ENCODE measurements at places on chromosomes 16 and 17.

GRCh38 chr16:12111819-12112218 lies 135.3 kb downstream of the SNX29 start:
- DNase-seq: no peak

DNA sequence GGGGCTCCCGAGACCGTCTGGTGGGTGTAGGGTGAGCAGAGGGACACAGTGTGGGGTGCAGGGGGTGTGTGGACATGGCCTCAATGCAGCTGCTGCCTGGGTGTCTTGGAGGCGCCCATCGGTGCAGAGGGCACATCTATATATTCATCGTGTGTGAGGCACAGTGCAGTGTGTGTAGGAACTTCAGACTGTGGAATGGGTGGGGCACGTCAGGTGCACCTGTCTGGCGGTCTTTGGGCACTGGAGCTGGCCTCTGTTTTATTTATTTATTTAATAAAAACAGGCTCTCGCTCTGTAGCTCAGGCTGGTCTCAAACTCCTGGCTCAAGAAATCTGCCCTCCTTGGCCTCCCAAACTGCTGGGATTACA lies 16.8 kb downstream of the LASP1 start:
- DNase-seq: no peak

DNA sequence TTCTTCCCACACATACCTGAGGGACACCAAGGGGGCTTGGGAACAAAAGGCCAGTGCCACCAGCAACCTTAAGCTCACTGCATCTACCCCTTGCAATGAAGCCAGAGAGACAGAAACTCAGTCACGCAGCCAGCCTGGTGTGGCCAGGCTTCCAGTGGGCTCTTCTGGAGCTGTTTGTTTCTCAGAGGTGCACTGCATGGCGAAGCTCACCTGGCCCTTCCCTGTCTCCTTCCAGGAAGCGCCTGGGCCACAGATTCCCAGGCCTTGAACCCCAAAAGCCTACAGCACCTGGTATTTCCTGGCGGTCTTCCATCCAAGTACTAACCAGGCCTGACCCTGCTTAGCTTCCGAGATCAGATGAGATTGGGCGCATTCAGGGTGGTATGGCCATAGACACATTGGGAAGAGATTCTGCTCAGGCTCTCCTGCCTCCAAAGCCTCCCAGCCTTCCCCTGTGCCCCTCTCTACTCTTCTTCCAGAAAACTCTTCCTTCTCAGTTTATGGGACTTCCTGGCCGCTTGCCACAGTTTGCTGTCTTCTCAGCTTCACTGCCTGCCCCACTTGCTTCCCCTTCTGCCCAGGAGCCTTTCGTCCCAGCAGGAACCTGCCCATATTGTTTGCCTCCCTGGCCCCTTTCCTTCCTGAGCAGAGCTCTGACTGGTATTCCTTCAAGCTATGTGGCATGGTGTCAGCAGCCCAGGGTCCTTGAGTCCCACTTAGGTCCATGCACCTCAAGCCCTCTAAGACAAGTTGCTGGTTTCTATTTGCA lies 1.6 kb downstream of the CISD3 start:
- DNase-seq: peak; percentile 45

DNA sequence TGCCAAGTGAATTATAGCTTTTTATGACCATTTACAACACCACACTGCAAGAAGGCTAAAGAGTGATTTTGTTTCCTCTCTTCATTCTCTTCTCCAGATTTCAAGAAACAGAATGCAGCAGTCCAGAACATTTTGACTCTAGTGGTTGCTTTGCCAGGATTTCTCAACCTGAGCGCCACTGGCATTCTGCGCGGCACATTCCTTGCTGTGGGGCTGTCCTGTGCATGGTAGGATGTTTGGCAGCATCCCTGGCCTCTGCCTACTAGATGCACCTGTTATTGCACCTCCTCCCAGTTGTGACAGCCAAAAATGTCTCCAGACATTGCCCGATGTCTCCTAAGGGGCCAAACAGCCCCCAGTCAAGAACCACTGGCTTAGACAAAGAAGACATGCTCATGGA lies 25.7 kb upstream of the SLC39A11 start:
- no peak for DNase-seq

DNA sequence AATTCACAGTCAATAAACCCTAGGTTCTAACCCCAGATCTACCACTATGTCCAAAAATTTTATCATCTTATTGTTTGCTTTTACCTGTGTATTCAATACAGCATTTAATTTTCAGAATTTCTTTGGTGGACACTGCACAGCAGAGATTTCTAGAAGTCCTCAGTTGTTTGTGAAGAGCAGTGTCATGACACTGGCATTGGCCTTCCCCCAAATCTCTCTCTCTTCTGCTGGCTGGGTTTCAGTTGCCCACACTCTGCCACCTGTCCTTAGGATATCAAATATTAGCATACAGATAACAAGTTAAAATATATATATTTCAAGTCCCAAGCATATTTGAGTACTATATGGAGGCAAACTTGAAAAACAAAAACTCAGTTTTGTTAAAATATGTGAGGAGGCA lies 2.0 kb upstream of the THUMPD1 start:
- DNase-seq: no peak

- no peak for DNase-seq
Observed at GRCh38 chr17:57586196-57586740, 158.8 kb downstream of the CCDC182 start.

DNA sequence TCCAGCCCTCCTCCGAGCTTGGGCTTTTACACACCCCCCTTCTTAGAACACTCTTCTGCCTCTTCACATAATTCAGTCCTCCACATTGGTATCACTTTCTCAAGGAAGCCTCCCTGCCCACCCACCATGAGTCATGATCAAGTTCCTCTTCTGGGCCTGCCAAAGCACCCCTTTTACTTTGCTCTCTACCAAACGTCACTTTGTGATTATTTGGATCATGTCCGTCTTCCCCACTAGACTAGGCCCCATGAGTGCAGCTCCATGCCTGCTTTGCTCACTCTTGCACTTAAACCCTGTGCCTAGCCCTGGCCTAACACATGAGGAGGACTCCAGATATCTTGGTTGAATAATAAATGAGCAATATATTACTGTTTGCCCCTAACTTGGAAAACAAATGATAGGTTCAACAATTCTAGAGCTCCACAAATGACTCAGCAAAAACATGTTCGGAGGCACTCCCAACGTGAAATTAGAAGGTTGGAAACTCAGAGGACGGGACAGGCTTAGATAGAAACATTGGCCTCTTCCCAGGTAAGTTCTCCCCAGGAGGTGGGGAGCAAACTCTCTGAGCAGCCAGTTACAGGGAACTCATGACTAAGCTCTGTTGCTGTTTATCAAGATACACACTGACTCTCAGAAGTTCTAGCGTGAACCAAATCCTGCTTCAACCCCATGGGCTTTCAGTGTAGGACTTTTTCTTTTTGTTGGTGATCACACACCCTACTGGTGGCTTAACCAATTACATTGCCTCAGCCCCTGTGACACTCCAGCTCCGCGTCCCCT lies 28.3 kb downstream of the G6PC1 start:
- peak; percentile 96 for DNase-seq

DNA sequence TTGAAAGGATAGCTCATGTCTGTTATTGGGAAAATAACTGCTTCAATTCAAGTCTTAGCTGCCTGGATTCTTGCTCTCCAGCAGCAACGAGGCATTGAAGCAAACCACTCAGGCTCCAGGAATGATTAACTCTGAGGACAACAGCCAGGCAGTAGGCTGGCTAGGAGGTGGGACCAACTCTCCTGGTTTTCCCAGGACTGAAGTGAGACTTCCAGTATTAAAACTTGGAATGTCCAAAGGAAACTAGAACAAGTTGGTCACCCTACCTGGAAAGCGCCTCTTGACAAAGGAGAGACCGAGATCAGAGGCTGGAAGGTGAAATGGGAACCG lies 100.7 kb downstream of the SALL1 start:
- DNase-seq: no peak

DNA sequence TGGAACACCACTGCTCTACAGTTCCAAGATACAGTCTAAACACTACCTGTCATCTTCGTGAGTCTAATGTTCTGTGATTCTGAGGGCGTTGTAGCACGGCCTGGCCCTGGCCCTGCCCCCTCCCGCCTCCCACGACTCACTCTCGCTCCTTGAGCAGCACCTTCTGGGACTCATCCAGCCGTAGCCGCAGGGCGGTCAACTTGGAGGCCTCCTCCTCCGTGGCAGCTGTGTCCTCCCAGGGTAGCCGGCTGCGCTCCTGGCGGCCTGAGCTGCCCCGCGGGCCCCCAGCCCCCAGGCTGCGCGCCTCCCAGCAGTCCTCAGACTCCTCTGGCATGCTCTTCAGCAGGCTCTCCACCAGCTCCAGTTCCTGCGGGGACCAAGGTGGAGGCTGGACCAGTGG lies 10.6 kb downstream of the CCDC102A start:
- DNase-seq: no peak

DNA sequence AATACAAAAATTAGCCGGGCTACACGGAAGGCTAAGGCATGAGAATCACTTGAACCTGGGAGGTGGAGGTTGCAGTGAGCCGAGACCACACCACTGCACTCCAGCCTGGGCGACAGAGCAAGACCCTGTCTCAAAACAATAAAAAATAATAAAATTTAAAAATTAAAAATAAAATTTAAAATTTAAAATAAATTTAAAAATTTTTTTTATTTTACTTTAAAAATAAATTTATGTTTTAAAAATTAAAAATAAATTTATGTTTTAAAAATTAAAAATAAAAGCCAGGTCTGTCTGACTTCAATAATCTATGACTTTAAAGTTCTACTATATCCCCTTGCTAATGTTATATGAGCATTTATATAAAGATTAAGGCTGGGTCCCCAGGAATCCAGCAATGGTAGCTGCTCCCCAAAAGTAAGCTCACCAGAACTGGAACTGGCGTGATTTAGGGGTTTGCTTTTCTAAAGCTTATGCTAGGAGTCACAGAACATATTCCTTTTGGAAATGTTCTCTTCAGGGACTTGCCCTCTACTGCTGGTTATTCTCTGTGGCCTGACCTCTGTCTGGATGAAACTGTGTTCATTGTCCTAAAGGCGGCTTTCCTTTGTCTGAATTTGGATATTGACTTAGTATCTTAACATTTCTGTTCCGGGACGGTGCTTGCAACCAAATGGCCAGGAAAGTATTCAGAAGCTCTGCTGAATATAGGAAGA lies 140.2 kb upstream of the NOL11 start:
- no peak for DNase-seq

- DNase-seq: peak; percentile 57
Observed at GRCh38 chr17:3639981-3640596, 3.5 kb downstream of the CTNS start.

DNA sequence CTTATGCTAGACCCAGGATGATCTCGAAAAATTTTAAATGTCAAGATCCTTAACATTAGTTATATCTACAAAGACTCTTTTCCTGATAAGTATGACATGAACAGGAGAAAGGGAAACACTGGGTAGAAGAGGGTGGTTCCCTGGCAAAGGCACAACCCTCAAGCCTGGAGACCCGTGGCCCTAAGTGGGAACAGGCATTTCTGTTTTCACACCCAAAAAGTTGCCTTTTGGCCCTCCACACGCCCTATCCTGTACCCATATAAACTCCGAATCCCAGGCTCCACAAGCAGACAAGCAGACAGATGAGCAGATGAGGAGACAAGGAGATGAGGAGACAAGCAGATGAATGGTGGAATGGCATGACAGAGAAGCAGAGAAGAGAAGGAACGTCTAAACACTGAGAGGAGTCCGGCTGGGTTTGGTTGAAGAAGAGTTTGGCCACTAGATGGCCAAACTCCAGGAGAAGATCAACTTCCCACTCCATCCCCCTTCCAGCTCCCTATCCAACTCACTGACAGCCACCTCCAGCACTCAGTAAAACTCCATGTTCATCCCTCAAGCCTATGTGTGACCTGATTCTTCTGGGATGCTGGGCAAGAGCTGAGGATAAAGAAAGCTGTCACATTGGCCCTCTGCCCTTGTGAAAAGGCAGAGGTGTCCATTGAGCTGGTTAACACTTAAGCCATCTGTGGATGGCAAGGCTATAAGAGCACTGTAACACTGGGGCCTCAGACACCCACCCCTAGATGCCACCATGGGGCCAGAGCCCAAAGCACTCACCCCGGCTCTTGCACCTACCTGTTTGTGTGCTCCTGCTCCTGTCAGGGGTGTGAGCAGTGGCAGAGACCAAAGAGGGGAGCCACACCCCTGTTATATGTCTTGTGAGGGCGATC lies 139.6 kb upstream of the FAM20A start:
- peak; percentile 4 for DNase-seq

DNA sequence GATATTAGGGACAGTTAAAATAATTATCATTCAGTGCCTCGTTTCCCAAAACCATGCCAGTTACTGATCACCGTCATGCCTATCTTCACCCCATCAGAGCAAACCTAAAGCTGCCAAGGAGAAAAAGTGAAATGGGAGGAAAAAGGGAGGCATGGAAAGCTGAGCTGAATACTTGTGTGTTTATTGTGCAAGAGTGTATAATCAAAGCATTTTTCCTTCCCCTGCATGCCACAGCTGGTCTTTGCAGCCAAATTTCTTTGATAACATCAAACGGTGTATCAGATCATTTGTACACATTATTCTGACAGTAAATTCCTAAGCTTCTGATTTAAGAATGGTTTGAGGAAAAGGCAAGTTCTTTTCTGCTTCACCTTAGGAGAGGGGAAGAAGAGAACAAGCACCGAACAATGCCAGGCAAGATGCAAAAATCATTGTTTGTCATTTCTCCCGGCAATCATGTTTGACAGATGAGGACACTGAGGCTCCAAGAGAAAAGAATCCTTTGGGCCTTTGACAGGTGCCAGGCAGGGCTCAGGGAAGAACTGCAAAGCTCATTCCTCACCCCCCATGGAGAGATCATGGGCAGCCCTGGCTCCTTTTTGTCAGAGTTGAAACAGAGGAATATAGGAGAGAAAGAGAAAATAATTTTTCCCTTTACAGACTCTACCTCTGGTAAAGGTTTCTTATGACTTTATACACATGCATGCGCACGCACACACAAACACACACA lies 51.4 kb upstream of the ARHGAP44 start:
- DNase-seq: no peak

DNA sequence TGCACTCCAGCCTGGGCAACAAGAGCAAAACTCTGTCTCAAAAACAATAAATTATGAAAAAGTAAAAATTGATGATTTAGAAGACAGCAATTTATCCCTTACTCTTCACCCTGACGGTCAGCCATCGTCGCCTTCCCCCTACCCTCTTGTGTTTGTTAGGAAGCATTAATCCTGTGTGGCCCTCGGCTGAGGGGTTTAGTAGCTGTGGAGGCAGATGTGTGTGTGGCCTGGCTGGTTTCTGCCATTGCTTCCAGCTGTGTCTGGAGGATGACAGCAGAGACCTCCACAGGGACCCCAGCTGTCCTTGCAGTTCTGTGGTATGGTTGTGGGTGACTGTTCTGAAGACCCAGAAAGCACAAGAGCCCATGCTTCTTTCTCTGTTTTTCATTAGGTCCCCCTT lies 25.9 kb downstream of the DBNDD1 start:
- DNase-seq: no peak

DNA sequence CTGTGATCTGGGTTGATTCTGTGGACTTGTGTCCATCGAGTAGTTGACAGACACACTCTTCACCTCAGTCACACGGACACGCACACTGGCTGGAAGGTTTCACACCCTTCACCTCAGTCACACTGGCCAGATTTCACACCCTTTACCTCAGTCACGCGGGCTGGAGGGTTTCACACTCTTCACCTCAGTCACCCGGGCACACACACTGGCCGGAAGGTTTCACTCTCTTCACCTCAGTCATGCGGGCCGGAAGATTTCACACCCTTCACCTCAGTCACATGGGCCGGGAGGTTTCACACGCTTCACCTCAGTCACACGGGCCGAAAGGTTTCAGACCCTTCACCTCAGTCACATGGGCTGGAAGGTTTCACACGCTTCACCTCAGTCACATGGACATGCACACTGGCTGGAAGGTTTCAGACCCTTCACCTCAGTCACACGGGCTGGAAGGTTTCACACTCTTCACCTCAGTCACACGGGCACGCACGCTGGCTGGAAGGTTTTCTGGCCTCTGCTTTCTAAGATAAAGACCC lies 96.2 kb downstream of the PGS1 start:
- DNase-seq: no peak
